ENCODE measurements at places on chromosomes 1 and 21.

- no peak for DNase-seq
Observed at GRCh38 chr1:174982971-174983689, 16.6 kb upstream of the CACYBP start.

DNA sequence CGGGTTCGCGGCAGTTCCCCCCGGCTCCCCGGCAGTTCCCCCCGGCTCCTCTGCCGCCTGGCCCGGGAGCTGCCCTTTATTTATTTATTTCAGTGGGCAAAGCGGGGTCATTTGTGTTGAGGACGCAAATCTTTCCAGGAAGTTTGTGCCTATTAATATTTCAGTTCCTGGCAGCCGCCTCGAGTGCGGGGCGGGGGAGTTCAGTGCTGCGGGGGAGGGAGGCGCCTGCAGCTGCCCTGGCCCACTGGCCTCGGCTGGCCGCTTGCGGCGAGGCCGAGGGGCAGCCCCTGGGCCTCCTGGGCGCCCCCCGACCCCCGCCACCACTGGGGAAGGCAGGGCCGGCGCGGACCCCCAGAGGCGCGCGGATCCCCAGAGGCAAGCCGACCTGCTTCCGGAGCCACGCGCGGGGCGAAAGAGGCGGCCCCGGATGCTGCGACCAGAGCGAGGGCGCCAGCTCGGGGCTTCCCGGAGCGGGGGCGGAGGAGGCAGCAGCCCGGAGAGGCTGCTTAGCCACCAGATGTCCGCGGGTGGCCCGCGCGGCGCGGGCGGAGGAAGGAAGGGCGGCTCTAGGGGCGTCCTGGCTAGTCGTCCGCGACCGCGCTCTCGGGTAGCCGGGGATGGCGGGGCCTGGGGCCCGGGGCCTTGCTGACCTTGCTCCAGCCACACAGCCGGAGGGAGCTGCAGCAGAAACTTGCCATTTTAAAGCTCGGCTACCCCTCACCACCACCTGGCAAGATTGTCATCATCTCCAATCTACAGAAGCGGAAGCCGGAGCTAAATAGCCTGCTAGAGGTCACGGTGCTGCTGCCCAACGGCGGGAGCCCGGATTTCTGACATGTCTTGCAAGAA lies 48.0 kb downstream of the H3-3A start:
- DNase-seq = peak; percentile 88

GRCh38 chr1:38776466-38777065 lies 83.0 kb downstream of the RRAGC start:
- no peak for DNase-seq

DNA sequence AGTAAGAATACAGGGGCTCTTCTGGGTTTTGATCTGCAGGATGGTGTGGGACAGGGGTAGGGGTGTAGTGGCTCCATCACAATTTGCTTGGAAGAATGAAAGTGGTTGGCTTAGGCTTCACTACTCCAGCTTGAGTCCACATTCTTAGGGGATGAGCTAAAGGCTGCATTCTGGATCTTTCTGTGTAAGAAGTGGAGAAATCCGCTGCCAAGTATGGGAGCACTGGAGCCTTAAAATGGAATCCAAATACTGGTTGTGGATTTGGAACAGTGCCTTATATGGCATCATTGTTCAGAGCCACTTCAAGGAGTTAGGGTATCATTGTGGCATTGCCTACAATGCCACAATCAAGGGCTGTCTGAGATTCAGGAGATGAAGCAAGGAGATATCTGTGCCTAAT lies 187.1 kb downstream of the LMO4 start:
- no peak for DNase-seq

- no peak for DNase-seq
Observed at GRCh38 chr1:246800756-246801155, 76.5 kb downstream of the SCCPDH start.

Data from right hindlimb (tissue), 1 donor.